Small intestine (tissue), 16 donors: ENCODE measurements at places on chromosomes 6 and 20. TPM values are rescaled to one million over a fixed set of nuclear protein-coding genes. Genes with fewer than 3 reads are reported as not detected.

DNA sequence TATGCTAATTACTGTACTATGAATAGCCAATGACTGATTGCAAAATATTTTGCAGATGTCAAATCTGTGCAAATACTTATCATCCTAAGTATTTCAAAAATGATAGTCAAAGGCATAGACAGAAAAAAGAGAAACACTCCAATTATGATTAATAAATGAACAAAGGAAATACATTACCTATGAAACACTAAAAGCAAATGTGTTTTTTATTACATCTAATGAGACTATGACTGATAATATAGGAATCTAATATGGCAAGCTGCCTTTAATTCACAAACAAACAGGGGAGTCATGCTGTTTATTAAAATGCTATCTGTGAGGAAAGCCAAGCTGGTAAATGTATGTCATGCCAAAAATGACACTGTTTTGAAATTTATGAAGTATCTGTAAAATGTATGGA is 713.2 kb upstream of the NRSN1 start:
- DNase-seq = no peak

GRCh38 chr6:47355496-47355895 is 45.8 kb upstream of the TNFRSF21 start:
- DNase-seq = no peak

GRCh38 chr6:35151466-35151865 is 10.3 kb upstream of the TCP11 start:
- no peak for DNase-seq

MUCL3 gene
- 1.1 TPM for polyA plus RNA-seq

ADIG gene
- not detected for polyA plus RNA-seq

PPP1R14C gene
- polyA plus RNA-seq = 12.2 TPM

VSX1 gene
- not detected for polyA plus RNA-seq

GRCh38 chr6:39391182-39391581 is 68.7 kb upstream of the KCNK16 start:
- no peak for DNase-seq

GRCh38 chr20:1912053-1912452 is 16.8 kb downstream of the SIRPA start:
- no peak for DNase-seq

DNA sequence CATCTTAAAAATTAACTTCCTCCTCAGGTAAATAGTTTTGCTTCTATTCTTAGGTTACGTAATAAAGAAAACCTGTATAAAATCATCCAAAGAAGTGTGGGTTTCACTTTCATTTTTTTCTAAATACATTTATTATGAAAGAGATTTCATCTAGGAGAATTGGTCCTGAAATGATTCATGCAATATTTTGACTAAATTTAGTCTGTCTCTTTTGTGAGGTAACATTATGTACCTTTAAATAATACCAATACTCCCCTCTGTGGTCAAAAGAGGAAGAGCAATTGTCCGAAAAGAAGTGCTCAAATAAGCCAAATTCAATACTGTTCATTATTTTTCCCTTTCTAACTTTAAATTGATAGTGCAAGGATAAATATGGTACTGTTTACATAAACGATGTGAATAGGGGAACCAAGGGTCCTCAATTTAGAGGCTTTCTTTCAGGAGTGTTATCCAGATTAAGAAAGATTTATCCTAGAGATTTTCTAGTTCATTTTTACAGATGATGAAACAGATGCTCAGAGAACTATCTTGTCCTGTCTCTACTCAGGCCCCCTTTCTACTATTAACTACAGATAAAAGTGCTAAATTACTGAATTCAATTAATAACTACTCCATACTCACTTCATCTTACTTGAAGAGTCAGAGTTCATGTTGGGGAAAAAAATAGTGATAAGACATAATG is 26.2 kb downstream of the CYP39A1 start:
- DNase-seq = peak; percentile 29
